ENCODE measurements at places on chromosomes 12 and 14.
A peak's percentile ranks its signal among the peaks of the same experiment; 100 is the strongest.

- DNase-seq: no peak
These were observed 96.0 kb upstream of the TMTC1 start for GRCh38 chr12:29879606-29880308.

GRCh38 chr14:73723797-73724661 lies 9.8 kb upstream of the PNMA1 start:
- no peak for DNase-seq

- DNase-seq: no peak
These were observed 185.5 kb upstream of the ATP2B1 start for GRCh38 chr12:89893972-89894706.

- peak; percentile 44 for DNase-seq
These were observed 58.2 kb downstream of the DICER1 start for GRCh38 chr14:95098984-95099599.

GRCh38 chr14:24958271-24958670 lies 91.7 kb downstream of the STXBP6 start:
- no peak for DNase-seq

- no peak for DNase-seq
These were observed 162.7 kb downstream of the SPTSSA start for GRCh38 chr14:34299360-34299759.

DNA sequence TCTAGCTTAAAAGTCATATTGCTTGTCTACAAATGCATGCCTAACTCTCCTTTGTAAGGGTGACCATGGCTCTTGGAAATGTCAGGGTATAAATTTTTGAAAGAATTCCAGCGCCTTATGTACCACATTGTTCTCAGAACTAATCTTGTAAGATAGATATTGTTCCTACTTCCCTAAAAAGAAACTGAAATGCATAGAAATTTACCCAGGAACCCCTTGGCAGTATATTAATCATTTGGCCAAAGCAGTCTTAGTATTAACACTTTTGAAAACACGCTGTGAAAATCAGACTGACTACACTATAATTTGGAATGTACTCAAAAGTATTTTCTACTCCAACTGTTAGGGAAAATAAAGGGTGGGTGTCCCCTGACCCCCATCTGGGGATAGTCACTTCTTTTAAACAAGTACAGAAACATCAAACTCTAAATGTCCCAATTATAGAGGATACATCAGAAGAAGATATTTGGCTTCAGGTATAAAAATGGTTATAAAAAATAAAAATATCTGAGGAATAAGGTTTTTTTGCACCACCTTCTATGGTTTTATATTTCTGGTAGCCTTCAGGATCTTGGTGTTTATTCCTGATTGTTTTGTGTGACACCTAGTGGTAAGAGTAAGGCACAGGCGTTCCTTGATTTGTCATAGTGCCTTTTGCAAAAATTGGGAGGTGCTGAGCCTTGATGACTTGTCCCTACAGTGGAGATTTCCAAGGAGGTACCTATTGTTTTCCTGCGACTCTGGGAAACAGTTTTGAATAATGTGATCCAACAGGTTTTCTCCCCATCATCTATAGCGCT lies 2.2 kb upstream of the NFKBIA start:
- peak; percentile 43 for DNase-seq

DNA sequence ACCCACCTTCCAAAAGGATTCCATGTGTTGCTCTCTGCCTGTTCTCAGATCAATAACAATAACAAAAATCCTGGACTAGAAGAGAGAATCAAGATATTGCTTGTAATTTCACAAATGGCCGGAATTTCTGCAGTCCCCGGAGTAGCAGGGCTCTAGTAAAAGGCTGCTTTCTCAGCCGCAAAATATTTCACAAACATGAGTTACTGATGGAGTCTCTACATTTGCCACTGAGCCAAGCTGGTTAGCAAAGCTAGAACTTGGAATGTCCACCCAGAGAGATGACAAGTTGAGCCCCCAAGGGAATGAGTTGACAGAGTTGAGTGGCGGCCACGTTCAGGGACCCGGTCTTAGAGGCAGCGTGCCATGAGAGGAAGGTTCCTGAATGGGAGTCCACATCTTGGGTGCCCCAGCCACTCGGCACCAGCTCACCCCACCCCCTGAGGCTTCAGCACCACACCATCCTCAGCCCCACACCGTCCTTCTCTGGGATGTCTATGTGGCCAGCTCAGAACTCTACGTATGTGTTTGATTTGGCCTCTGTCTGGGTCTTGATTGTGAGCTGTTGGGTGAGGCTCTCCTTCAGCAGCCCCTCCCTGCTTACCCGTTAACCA lies 15.9 kb downstream of the FBLN5 start:
- DNase-seq: no peak

GRCh38 chr14:42140831-42141279 lies 534.2 kb downstream of the LRFN5 start:
- no peak for DNase-seq

GRCh38 chr14:99395909-99396530 lies 84.6 kb downstream of the SETD3 start:
- no peak for DNase-seq

GRCh38 chr12:43883748-43884147 lies 47.9 kb downstream of the TMEM117 start:
- no peak for DNase-seq

DNA sequence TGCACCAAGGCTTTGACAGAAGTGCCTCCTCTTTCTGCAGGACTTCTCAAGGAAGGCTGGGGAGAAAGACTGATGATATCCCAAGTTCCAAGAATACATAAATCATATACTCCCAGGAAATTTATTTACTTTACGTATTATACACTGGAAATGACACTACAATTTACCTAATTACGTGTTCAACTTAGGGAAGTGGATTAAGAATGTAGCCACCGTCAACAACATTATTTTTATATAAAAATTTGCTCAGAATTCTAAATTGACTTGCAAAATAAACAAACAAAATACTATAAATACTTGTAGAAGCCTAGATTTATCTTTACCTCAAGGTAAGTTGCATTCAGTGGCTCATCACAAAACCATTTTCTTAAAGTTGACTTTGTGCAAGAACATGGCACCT lies 18.9 kb downstream of the TSPAN19 start:
- no peak for DNase-seq

GRCh38 chr14:47590767-47591495 lies 84.5 kb downstream of the MDGA2 start:
- no peak for DNase-seq

DNA sequence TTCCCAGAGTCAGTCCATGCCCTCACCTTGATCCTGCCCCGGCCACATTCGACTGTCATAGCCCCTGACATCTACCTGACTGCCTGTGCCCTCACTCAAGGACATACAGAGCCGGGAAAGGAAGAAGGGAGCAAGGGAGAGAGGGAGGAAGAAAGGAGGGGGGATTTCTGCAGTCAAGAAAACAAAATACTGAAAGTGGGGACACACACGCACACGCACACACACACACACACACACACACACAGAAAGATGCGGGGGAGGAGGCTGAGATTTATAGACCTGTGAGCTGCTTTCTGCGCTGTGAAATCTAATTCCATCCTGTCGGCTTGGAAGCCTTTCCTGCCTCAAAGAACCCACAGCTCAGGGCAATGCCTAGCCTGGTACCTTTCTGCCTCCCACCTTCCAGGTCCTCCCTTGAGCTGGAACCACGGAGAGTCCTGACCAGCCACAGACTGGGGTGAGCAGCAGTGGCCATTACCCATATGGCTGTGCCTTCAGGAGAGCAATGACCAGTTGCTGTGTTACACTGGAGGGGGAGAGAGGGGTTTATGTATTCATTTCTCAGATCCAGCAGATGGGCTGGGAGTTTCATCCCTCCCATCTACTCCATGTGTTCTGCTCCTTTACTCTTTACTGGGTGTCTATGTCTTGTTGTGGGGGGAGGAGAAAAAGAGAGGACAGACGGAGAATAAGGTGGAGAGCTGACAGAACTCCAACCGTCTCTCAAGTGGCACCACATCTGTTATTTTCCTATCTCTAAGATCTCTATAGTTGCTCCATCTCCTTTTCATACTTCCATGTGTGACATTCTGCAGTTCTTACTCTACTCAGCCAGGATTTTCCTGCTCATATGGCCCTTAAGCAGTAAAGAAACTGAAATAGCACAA lies 12.9 kb downstream of the C14orf93 start:
- DNase-seq: peak; percentile 100

- no peak for DNase-seq
These were observed 49.0 kb downstream of the NTF3 start for GRCh38 chr12:5480938-5481303.

GRCh38 chr12:130097798-130098255 lies 64.4 kb upstream of the FZD10 start:
- DNase-seq: no peak

GRCh38 chr12:116361414-116362223 lies 84.1 kb upstream of the MED13L start:
- DNase-seq: no peak

DNA sequence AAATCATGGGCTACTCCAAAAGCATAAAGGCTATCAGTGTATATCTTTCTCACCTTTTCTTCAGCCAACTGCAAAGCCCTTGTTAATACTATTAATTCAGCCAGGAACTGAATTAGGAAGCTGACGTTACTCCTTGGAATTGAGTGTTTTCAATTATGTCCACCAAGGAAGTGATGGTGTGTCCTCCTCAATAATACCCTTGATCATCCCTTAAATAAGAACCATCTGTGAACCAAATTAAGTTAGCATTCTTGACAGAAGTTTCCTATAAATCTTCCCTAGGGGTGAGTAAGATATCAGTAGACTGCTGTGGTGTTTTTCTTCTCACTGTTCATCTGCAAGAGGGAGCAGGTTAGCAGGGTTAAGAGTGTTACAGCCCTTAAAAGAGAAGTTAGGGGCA lies 252.3 kb upstream of the AVPR1A start:
- DNase-seq: no peak

GRCh38 chr12:132318618-132319033 lies 10.8 kb downstream of the GALNT9 start:
- DNase-seq: no peak
